ENCODE measurements at places on chromosomes 6 and 20.

GRCh38 chr20:63858393-63859165 lies 2.7 kb upstream of the ABHD16B start:
- no peak for DNase-seq

GRCh38 chr6:19761121-19761520 lies 76.0 kb upstream of the ID4 start:
- DNase-seq = no peak

DNA sequence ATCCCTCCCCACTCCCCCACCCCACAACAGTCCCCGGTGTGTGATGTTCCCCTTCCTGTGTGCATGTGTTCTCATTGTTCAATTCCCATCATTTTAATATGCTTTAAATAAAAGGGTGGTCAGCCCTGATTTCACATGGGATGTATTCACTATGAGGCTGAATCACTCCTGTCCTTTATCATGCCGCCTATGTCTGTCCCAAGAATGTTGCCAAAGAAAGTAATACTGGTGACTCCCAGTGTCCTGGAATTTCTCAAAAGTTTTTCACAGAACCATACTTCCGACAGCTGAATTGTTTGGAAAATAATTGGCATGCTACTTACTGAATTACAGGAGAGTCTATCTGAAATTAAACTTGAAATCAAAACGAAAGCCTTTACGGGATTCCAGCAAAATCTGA lies 217.7 kb downstream of the HAO1 start:
- DNase-seq = no peak

- DNase-seq = no peak
Observed at GRCh38 chr20:3616250-3616649, 46.9 kb downstream of the GFRA4 start.

All from AG09319 (cell line).